ENCODE measurements at places on chromosomes 1 and 21.

DNA sequence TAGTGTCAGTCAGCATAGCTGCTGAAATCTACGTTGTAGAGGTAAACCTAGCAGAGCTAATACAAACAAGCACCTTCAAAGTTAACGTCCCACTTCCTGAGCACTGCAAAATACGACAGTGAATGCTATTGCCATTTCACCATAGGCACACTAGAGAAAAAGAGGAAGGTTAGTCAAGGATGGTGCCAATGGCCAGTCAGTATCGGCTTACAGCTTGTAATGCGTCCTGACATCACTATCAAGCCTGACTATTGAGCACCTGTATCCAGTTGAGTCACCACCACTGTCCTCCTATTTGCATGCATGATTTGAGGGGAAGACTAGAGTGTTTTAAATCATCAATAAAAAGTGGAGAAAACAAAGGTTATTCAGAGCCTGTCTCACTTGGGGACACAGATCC lies 34.4 kb downstream of the NUCKS1 start:
- DNase-seq, result no peak

DNA sequence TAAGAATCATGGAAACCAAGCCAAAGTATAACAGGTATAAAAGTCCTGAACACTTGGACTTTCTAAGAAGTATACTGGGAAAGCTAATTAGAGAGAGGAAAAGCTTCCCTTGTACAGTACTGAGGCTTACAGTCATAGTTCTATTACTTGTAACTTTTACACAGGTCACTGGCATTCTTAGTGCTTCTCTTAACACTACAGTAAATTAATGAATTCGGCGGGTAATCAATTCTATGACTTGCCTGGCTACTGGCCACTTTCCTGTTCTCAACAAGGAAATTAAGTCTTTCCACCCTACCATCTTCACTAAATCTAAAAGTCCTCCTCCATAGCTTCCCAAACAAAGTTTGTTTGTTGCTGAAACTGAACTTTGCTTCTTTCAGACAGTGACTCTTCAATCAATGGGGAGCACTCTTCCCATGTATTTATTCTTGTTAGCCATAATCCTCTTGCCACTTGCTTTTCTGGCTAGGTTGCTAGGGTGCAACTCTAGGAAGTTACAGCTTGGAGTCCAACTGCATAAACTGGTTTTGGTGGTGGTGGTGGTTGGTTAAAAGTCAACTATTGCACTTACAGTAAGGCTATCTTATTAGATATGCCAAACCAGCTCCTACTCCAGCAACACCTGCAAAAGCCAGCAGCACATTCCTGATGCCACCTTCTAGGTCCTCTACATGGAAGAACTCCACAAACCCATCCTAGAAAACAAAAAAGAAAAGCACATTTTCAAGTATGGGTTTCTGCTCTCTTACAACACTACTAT lies 2.4 kb downstream of the MCL1 start:
- DNase-seq, result peak; percentile 46

GRCh38 chr1:209791920-209792319 lies 7.6 kb upstream of the C1orf74 start:
- DNase-seq, result no peak

- peak; percentile 94 for DNase-seq
Measured at GRCh38 chr1:168320800-168321450, 40.2 kb downstream of the TBX19 start.

DNA sequence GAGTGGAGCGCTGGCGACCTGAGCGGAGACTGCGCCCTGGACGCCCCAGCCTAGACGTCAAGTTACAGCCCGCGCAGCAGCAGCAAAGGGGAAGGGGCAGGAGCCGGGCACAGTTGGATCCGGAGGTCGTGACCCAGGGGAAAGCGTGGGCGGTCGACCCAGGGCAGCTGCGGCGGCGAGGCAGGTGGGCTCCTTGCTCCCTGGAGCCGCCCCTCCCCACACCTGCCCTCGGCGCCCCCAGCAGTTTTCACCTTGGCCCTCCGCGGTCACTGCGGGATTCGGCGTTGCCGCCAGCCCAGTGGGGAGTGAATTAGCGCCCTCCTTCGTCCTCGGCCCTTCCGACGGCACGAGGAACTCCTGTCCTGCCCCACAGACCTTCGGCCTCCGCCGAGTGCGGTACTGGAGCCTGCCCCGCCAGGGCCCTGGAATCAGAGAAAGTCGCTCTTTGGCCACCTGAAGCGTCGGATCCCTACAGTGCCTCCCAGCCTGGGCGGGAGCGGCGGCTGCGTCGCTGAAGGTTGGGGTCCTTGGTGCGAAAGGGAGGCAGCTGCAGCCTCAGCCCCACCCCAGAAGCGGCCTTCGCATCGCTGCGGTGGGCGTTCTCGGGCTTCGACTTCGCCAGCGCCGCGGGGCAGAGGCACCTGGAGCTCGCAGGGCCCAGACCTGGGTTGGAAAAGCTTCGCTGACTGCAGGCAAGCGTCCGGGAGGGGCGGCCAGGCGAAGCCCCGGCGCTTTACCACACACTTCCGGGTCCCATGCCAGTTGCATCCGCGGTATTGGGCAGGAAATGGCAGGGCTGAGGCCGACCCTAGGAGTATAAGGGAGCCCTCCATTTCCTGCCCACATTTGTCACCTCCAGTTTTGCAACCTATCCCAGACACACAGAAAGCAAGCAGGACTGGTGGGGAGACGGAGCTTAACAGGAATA lies 4.2 kb downstream of the TFAP2E start:
- DNase-seq, result no peak
